ENCODE measurements at places on chromosomes 11 and 22.

DNA sequence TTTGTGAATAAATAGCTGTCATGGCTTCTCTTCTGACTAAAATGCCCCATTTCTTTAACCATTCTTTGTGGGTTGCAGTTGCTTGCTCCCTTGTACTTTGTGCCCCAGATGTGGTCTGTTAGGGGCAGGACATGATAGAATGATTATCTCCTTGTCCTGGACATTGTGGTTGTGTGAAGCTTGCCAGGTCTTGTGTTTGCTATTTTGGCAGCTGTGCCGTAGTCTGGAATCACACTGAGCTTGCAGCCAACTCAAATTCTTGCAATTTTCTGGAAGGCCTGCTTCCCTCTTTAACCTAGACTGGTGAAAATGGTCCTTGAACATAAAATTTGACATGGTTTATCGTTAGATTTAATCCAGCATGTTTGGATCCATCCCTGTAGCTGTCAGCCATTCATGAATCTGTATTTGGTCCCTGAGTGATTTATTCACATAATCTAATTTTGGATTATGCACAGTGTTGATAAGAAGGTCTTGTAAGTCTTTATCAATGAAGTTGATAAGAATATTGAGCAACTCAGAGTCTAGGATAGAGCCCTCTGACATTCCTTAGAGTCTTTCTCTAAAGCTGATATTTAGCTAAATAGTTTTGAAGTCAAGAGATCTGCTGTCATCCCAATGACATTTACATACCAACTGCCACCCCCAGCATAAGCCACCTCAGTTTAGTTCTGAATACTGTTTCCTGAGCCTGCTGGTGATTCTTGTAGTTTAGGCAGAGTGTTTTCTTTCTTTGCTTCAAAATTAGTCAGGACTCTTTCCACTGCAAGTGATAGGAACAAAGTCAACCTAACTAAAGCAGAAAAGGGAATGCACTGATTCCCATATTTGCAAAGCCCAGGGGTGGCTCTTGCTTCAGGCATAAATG, 9.8 kb downstream of the SPON1 start:
- no peak for DNase-seq

DNA sequence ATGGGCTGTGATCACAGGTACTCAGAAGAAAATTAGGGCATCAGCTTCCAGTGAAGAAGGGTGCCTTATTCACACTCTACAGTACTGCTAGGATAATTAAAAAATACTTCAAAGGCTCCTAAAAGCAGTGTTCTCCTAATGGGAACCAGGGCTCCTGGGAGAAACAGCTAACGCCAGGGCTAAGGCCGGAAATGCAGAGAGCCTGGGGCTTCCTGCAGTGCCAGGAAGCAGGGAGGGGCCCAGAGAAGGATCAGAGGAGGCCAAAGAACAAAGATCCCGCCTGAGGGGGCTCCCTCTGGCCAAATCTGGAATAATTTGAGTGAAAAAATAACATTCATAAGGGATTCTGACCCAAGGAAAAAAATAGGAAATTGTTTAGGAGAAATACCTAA, 27.5 kb downstream of the TOLLIP start:
- no peak for DNase-seq

DNA sequence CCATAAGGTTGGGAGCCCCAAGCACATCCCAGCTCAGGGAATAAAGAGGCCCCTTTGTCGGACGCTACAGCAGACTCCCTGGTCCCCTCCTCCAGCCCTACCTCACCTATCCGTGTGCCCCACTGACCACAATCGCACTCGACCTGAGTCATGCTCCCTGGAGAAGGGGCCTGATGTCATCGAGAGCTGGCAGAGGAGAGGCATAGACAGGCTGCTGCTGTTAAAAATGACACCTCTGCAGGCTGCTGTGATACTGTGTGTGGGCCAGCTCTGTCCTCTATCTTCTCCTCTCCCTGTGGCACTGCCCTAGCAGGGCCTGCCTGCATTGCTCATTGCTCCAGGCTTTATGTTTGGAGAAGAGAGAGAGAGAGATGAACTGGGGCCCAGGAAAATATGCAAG, 123.4 kb upstream of the SYT13 start:
- no peak for DNase-seq

- DNase-seq = no peak
Observed at GRCh38 chr22:45475063-45475747, 27.5 kb upstream of the FBLN1 start.

DNA sequence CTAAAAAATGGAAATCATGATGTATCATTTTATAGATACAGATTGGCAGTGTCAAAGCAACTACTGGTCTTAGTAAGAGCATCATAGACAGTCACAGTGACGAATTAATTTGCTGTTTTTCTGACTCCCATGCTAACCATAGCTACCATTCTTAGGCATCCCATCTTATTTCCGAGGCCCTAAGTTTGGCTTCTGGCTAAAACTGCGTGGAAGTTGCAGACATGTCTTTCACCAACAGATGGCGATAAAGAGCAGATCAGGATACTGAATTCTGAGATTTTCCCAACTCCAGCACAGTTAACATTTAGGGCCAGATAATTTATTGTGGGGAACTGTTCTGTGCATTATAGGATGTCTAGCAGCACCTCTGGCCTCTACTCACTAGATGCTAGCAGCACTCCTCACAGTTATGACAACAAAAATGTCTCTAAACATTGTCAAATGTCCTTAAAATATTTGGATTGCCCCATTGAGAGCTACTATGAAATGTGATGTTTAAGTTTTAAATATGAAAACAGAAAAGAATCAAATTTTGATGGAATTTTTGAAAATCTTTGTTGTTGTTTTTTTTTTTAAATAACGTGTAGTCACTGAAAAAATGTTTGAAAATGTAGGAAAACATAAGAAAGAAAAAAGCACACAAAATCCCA, 16.3 kb downstream of the OR2AG2 start:
- DNase-seq = no peak

- DNase-seq = no peak
Observed at GRCh38 chr11:107337917-107338316, 119.7 kb downstream of the CWF19L2 start.

GRCh38 chr22:20940186-20940651, 23.0 kb downstream of the CRKL start:
- no peak for DNase-seq

DNA sequence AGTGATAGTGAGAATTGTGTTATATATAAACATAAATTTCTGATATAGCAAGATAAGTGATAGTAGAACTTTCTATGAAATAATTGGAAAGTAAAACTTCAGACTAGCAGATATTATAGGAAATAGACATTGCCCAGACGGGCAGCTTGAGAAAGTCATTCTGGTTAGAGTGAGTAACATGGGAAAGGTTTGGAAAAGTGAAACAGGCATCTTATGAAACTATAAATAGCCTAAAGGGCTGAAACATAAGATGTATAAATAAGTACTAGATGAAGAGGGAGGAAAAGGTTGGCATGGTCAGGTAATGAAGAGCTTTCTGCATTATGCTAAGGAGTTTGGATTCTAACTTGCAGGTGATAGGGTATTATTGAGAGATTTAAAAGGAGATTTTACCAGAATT, 101.3 kb downstream of the DYNC2H1 start:
- DNase-seq = peak; percentile 16

DNA sequence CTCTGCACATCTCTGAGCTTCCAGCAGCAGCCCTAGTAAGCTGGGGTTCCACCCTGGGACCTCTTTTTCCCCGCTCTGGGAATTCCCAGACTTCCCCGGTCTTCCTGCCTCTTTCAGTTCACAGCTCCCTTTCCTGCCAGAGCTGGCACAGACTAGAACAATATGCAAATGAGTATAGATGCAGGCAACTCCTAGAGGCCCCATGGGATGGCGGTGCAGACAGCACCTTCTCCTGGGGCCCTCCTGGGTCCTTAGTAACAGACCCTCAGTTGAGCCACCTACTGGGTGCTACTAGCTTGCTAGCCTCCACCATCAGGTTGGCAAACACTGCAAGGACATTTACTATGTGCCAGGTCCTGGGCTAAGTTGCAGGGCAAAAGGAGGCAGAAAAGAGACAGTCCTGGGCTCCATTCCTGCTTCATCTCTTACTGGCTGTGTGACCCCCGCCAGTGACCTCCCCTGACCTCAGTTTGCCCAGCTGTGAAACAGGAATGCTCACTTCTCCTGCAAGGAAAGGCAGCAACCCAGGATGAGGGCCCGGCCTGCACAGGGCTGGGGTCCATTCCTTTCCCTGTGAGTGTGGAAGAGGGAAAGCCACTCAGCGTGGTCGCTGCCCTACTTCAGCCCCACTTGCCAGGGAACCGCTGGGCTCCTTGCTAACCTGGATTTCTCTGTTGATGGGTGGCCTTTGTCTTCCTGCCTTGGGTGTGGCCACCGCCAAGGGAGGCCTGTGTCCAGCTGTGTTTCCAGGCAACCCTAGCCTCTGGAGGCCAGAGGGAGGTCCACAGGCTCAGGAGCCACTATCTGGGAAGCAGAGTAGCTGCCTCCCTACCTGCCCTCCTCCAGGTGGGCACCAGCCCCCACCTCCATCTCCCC, 7.3 kb downstream of the RELT start:
- peak; percentile 31 for DNase-seq

DNA sequence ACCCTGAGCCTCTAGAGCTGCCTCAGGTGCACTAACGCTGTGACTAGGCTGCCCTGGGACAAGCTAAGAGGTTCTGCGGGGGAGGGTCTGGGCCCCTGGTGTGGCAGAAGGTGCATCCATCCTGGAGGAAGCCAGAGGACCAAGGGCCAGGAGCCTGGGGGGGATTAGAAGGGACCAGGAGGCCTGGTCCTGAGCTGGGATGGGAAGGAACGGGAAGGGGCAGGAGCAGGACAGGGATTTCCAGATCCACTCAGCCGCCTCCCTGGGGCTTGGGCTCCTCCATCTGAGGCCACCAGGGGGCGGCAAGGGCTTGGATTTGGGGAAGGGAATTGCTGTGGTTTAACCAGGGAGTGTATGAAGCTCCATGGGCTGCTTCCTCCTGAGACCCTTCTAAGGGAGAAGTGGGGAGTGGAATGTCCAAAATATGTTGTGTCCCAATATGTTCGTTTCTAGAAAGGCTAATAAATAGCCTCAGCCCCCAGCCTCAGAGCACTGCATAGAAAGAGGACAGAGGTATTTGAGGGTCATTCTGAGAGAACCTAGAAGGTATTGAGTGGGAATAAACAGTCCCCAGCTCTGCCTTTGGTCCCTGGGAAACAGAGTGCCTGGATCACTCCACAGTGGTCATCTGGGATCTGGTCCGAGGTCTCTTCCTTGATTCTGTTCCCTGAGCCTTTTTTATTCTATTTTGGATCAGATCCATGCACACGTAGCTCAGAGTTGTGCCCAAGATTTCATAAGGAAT, 17.4 kb upstream of the PRAME start:
- no peak for DNase-seq

DNA sequence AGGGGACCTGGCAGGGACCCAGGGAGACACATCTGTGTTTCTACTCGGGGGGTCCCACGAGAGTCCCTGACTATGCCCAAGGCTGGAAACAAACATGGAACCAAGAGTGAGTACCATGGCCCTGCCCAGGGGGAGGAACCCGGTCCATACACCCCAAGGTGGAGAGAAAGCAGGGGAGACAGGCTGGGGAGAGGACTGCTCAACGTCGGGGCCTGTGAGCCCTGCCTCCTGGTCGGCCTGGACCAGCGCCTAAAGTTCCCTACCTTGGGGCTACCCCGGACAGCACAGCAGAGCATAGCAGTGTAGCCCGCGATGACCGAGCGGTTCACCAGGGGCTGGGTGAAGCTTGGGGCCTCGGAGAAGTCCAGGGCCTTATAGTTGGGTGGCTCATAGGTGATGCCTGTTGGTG, 20.2 kb downstream of the MYBPC3 start:
- DNase-seq = no peak

GRCh38 chr11:116457336-116458007, 315.3 kb downstream of the BUD13 start:
- no peak for DNase-seq

DNA sequence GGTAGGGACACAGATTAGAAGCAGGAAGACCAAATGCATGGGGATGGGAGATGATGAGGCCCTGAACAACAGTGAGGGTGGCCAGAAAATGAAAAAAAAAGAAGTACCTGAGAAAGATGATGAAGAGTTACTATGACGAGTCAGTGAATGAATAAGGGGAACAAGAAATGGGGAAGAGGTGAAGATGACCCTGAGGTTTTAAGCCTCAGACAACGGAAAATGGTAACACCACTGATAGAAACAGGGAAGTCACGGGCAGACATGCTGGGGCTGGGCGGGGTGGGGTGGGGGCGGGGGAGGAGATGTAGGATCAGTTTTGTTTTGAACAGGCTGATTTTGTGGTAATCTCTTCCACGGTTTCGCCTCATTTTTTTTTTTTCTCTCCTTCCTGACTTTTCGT, 205.1 kb upstream of the CADM1 start:
- no peak for DNase-seq

DNA sequence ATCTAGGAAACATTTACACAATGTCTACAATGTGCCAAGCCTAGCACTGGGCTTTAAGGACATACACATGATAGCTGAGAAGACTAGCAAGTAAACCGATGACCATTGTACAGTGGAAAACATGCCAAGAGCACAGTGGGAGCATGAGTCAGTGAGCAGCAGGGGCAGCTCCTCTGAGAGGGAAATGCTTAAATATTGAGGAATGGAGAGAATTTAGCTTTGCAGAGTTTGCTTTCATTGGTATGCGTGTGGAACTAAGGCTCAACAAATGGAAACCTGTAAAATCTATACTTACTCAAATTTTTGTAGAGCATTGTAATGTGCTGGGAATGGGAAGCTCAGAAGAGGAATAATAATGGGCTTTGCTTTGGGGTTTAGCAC, 282.3 kb downstream of the ST3GAL4 start:
- DNase-seq = no peak

GRCh38 chr11:10627291-10627690, 58.8 kb upstream of the LYVE1 start:
- DNase-seq = no peak

GRCh38 chr11:62012451-62012831, 45.0 kb upstream of the FTH1 start:
- peak; percentile 26 for DNase-seq

GRCh38 chr11:60375316-60375715, 3.0 kb upstream of the MS4A7 start:
- DNase-seq = no peak

- DNase-seq = no peak
Observed at GRCh38 chr11:278001-278951, at the start of gene NLRP6. TSS of gene NLRP6 (plus strand) at chr11:278407. CDS start at chr11:278570, 163 bp downstream.

DNA sequence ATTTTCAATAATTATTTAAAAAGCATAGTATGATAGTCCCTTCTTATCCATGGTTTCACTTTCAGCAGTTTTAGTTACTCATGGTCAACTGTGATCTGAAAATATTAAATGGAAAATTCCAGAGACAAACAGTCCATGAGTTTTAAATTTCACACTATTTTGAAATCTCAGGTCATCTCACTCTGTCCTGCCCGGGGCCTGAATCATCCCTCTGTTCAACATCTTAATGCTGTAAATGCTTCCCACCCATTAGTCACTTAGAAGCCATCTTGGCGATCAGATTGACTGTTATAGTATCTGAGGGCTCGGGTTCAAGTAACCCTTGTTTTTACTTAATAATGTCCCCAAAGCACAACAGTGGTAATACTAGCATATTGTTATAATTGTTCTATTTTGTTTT, 1509.3 kb downstream of the FAM181B start:
- DNase-seq = no peak

Data from foreskin keratinocyte (primary cell).